ENCODE measurements at places on chromosomes 5 and 9.

DNA sequence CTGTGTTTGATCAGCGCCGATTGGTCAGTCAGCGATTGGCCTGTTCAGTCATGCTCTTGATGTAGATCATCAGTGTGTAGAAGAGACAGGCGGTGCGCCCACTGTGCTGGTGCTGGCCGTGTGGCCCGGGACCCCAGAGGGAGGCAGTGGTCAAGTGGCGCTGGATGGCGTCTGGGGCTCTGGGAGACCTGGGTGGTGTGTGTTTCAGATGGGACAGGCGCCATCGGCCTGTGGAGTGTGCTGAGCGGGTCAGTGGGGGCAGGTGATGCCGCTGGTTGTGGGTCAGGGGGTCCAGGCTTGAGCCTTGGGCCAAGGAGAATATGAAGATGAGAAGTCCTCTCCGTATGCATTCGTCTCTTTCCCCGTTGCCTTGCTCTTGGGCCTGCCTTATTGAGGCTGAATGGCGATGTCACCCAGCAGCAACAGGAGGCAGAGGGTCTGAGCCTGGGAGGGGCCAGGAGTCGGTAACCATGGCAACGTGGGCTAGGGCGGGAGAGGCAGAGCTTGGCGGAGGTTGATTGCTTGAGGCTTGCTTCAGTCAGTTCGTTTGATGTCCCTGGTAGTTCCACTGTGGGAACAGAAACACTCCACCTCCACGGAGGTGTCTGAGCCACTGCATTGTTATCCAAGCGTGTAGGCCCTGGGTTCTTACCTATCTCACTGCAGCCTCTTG lies 117.8 kb upstream of the CACNA1B start:
- no peak for DNase-seq

- no peak for DNase-seq
These were observed 224.9 kb downstream of the PCSK5 start for GRCh38 chr9:76115396-76115795.

- DNase-seq, result no peak
These were observed 131.2 kb upstream of the KLF4 start for GRCh38 chr9:107620801-107621200.

DNA sequence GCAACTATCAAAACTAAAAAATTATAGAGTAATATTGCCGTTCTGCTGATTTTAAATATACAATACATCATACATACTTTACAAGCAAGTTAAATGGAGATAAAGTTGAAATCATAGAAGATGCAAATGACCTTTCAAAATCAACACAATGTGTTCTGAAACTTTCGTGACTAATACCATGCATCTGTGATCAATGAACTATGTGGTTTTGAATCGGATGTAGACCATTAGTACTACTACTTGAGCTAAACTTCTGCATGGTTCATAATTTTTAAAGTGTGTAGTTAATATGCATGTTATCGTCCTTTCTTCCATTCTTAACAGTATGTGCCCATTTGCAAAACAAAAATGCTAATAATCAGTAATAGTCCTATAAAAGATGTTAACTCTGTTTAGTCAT lies 11.3 kb upstream of the PHF2 start:
- no peak for DNase-seq

- DNase-seq, result no peak
These were observed 330.1 kb downstream of the ENC1 start for GRCh38 chr5:74310386-74310785.

DNA sequence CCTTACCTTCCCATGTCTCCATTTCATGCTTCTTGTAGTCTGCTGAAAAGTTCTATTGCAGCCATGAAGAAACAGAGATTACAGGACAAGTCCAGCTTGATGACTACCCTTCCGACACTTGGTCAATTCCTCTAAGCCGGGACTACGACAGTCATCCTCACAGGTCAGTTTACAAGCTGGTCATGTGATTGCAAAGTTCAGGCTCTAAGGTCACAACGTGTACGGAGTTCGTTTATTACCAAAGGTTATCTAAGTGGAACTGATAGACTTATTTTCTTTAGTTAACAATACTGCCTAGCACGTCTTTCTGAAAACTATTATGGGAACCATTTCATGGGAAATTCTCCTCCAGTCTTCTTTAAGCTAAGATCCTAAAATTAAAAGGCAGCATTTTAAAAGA lies 88.5 kb upstream of the NR5A1 start:
- DNase-seq, result no peak

- DNase-seq, result no peak
These were observed 54.8 kb upstream of the ANGPTL2 start for GRCh38 chr9:127177231-127177630.

Data from GM13977 (cell line).